ENCODE measurements at places on chromosomes 12 and 14.

GRCh38 chr14:70359076-70359424 is 433 bp downstream of the COX16 start:
- peaks cover 31% of the 10 kb centered on the region for H3K4me1 ChIP-seq
- DNase-seq = no peak
- peaks cover 2% of the 10 kb centered on the region for H3K27me3 ChIP-seq
- peak overlapping the region; percentile 81 for H3K27ac ChIP-seq
- H3K4me3 ChIP-seq = peak overlapping the region; percentile 95

GRCh38 chr12:115402443-115403180 is 718.6 kb upstream of the TBX3 start:
- no peak overlapping the region for H3K27ac ChIP-seq
- DNase-seq = no peak
- no peak overlapping the region for H3K4me3 ChIP-seq
- H3K4me1 ChIP-seq = no peaks in the 10 kb centered on the region

DNA sequence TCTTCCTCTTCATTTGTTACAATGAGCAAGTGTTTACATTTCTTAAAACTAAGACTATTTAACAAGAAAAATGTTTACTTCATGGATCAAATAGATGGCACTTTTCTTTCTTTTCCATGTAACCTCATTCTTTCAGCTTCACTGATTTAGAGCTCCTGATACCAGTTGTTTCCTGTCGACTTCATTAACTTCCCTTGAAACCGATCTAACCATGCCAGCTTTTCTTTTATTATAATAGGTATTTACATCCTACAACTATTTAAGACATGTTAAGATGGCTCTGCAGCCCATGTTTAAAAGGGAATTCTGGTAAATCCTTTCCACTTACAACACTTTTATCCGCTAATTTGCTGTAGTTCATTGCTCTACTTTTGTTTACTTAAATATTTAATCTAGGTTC is 107.3 kb upstream of the DCN start:
- H3K27me3 ChIP-seq = no peaks in the 10 kb centered on the region
- H3K4me1 ChIP-seq = no peaks in the 10 kb centered on the region
- DNase-seq = no peak
- H3K4me3 ChIP-seq = no peak overlapping the region
- H3K36me3 ChIP-seq = no peaks in the 10 kb centered on the region
- no peak overlapping the region for H3K27ac ChIP-seq

- no peaks in the 10 kb centered on the region for H3K27me3 ChIP-seq
- no peak for DNase-seq
- H3K4me1 ChIP-seq = no peaks in the 10 kb centered on the region
- H3K27ac ChIP-seq = no peak overlapping the region
- H3K36me3 ChIP-seq = no peaks in the 10 kb centered on the region
- no peak overlapping the region for H3K4me3 ChIP-seq
Measured at GRCh38 chr12:88518863-88519403, 61.3 kb downstream of the KITLG start.

- peaks cover 3% of the 10 kb centered on the region for H3K36me3 ChIP-seq
- H3K27ac ChIP-seq = peak overlapping the region; percentile 79
- H3K4me3 ChIP-seq = peak overlapping the region; percentile 83
- H3K27me3 ChIP-seq = peaks cover 6% of the 10 kb centered on the region
- peaks cover 40% of the 10 kb centered on the region for H3K4me1 ChIP-seq
Measured at GRCh38 chr12:132190012-132190755, 45.9 kb downstream of the NOC4L start.

GRCh38 chr12:3487027-3487426 is 4.0 kb upstream of the PRMT8 start:
- H3K4me1 ChIP-seq = no peaks in the 10 kb centered on the region
- no peaks in the 10 kb centered on the region for H3K36me3 ChIP-seq
- no peak overlapping the region for H3K4me3 ChIP-seq
- DNase-seq = no peak
- H3K27ac ChIP-seq = no peak overlapping the region
- H3K27me3 ChIP-seq = peaks cover 56% of the 10 kb centered on the region

DNA sequence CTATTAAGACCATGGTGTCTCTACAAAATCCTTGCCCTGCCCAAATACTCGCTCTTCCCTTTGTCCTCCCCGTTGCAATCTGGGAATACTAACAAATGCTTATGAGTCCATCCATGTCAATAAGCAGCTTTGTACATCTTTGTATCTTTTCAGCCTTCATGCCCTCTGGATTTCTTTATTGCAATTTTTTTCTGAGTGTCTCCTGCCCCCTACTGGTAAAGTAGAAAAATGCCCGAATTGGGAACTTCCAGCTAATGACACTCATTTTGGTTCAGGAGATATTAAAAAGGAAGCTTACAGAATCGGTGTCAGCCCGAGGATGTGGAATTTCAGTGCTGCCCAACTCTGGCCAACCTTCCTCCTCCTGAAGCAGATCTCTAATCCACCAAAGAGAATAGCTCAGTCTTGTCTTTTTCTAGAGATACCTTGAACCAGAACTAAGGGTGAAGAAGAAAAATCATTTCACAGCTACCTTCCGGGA is 46.0 kb downstream of the SH2B3 start:
- H3K36me3 ChIP-seq = peaks cover 48% of the 10 kb centered on the region
- no peak overlapping the region for H3K27ac ChIP-seq
- H3K27me3 ChIP-seq = no peaks in the 10 kb centered on the region
- H3K4me3 ChIP-seq = no peak overlapping the region
- no peak for DNase-seq

- no peak overlapping the region for H3K4me3 ChIP-seq
- DNase-seq = no peak
Measured at GRCh38 chr14:29458547-29458946, 469.1 kb downstream of the PRKD1 start.

DNA sequence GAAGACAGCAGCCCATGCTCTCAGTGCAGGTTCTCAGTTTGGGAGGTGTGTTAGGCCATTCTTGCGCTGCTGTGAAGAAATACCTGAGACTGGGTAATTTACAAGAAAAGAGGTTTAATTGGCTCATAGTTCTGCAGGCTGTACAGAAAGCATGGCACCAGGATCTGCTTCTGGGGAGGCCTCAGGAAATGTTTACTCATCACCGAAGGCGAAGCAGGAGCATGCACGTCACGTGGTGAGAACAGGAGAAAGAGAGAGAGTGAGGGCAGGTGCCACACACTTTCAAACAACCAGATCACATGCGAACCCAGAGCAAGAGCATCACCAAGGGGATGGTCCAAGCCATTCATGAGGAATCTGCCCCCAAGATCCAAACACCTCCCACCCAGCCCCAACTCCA is 9.0 kb upstream of the LRP6 start:
- H3K4me1 ChIP-seq = no peaks in the 10 kb centered on the region
- H3K27me3 ChIP-seq = peaks cover 25% of the 10 kb centered on the region
- DNase-seq = no peak
- no peak overlapping the region for H3K27ac ChIP-seq
- peaks cover 2% of the 10 kb centered on the region for H3K36me3 ChIP-seq

- no peak overlapping the region for H3K27ac ChIP-seq
- no peaks in the 10 kb centered on the region for H3K27me3 ChIP-seq
- H3K4me1 ChIP-seq = no peaks in the 10 kb centered on the region
- no peak overlapping the region for H3K4me3 ChIP-seq
- DNase-seq = no peak
- no peaks in the 10 kb centered on the region for H3K36me3 ChIP-seq
Measured at GRCh38 chr12:24133384-24133783, 183.9 kb upstream of the SOX5 start.

GRCh38 chr12:89513544-89513943 is 11.1 kb downstream of the GALNT4 start:
- H3K27ac ChIP-seq = no peak overlapping the region
- peaks cover 29% of the 10 kb centered on the region for H3K36me3 ChIP-seq
- DNase-seq = no peak

GRCh38 chr12:16600525-16600924 is 5.4 kb downstream of the LMO3 start:
- H3K27ac ChIP-seq = no peak overlapping the region
- no peak for DNase-seq
- no peak overlapping the region for H3K4me3 ChIP-seq
- H3K27me3 ChIP-seq = peaks cover 12% of the 10 kb centered on the region
- H3K36me3 ChIP-seq = no peaks in the 10 kb centered on the region

DNA sequence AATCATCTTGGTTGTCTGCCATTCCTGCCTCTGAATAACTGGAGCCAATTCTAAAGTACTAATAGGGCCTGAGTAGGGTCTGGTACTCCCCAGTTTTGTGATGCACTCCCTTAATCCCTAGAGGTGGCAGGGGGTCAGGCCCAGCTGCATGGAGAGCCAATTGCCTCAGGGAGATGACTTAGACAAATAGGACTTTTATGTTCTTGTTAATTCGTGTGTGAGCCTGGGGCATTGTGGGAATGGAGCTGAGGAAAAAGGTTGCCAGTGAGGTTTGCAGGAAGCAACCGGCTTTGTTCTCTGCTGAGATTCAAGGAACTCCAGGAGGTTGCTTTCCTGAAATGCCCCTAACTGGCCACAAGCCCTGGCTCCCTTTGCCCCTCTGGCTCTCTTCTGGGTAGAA is 6.8 kb upstream of the DCD start:
- no peak for DNase-seq
- H3K4me1 ChIP-seq = no peaks in the 10 kb centered on the region
- peaks cover 26% of the 10 kb centered on the region for H3K27me3 ChIP-seq
- no peak overlapping the region for H3K4me3 ChIP-seq
- H3K27ac ChIP-seq = no peak overlapping the region

DNA sequence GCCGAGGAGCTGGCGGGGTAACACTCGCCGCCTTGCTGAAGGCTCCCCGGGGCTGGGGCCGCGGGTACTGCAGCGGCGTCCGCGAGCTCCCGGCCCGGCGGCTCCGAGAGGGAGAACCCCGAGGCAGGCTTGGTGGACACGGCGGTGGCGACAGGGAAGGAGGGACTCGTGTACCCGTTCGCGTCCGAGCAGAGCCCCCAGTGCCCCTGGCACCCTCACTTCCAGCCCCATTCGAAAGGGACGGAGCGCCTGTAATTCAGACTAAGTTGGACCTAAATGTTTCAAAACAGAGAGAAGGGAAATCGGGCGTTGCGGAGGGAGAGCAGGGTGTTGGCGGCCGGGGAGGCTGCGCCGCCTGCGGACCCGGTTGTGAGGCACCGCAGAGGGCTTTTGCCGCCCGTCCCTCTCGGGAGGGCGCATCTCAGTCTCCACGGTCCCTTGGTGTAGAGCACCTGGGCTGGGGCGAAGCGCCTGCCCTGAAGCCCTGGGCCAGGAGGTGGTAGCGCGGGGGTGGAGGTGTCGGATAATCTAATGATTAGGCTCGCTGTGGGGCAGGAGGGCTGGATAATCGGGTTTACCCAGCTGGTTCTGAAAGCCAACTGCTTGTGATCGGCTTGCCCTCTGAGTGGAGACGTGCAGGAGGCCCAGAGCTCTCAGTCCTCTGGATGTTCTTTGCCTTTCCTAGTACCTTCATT is 771 bp downstream of the DAAM1 start:
- peak overlapping the region; percentile 85 for H3K4me3 ChIP-seq
- no peaks in the 10 kb centered on the region for H3K36me3 ChIP-seq
- H3K4me1 ChIP-seq = peaks cover 23% of the 10 kb centered on the region
- H3K27ac ChIP-seq = peak overlapping the region; percentile 80
- peak; percentile 61 for DNase-seq

DNA sequence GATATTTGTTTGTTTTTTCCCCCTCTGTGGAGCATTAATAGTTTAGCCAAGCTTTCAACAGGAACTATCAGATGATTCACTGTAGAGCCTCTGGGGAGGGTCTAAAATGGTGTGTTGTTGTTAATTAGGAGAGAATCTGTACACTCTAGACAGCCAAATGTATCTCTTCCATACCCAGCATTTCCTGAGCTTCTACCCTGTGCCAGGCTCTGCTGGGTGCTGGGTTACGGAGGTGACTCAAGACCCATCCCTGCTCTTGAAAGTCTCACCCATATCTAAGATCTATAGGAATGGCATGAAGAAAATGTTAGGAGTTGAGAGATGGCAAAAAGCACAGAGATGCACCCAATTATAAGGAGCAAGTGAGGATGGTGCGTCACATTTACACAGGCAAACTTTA is 245.8 kb downstream of the C12orf75 start:
- H3K4me3 ChIP-seq = no peak overlapping the region
- H3K27me3 ChIP-seq = peaks cover 8% of the 10 kb centered on the region
- H3K4me1 ChIP-seq = no peaks in the 10 kb centered on the region
- DNase-seq = no peak
- H3K27ac ChIP-seq = no peak overlapping the region

DNA sequence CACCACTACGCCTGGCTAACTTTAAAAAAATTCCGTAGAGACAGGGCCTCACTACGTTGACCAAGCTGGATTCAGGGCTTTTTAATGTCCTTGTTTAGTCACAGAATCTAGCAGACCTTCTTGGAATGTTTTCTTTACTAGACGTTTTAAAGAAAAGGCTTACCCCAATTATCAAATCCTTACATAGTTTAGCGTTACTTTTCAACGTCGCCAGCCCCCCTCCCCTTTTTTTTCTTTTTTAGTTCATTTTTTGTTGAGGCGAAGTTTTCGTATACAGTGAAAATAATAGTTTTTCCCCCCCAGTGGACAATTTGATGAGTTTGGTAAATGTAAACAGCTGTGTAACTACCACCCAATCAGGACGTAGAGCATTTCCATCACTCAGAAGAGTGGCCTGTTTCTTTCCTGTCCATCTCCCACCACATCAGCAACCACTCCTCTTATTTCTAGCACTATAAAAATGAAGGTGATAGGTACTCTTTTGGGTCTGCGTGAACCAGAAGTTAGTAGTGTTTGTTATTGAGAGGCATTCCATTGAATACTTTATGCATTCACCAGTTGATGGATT is 753 bp upstream of the DLGAP5 start:
- peaks cover 35% of the 10 kb centered on the region for H3K4me1 ChIP-seq
- peak overlapping the region; percentile 94 for H3K4me3 ChIP-seq
- H3K27me3 ChIP-seq = peaks cover 2% of the 10 kb centered on the region
- DNase-seq = no peak

- H3K27me3 ChIP-seq = no peaks in the 10 kb centered on the region
- DNase-seq = no peak
- no peak overlapping the region for H3K4me3 ChIP-seq
Measured at GRCh38 chr12:22018860-22019259, 27.2 kb upstream of the CMAS start.

GRCh38 chr12:52244615-52244994 is 11.6 kb downstream of the KRT7 start:
- H3K36me3 ChIP-seq = no peaks in the 10 kb centered on the region
- DNase-seq = no peak
- peaks cover 60% of the 10 kb centered on the region for H3K4me1 ChIP-seq
- peak overlapping the region; percentile 39 for H3K4me3 ChIP-seq
- peaks cover 8% of the 10 kb centered on the region for H3K27me3 ChIP-seq

- H3K4me1 ChIP-seq = peaks cover 9% of the 10 kb centered on the region
- H3K36me3 ChIP-seq = no peaks in the 10 kb centered on the region
- no peak overlapping the region for H3K4me3 ChIP-seq
- no peak for DNase-seq
- no peak overlapping the region for H3K27ac ChIP-seq
- peaks cover 58% of the 10 kb centered on the region for H3K27me3 ChIP-seq
Measured at GRCh38 chr12:15222219-15222618, 1.0 kb upstream of the RERG start.

- H3K36me3 ChIP-seq = no peaks in the 10 kb centered on the region
- no peaks in the 10 kb centered on the region for H3K4me1 ChIP-seq
- no peak overlapping the region for H3K4me3 ChIP-seq
- no peak for DNase-seq
Measured at GRCh38 chr14:57714487-57714931, 151.4 kb downstream of the SLC35F4 start.

Measured in activated CD8-positive, alpha-beta memory T cell treated with anti-CD3 and anti-CD28 coated beads, Interleukin-2, amount 10 ng/mL, durations not matched to agents 7 days and 5 days (primary cell).